ENCODE measurements at places on chromosomes 2 and 18.

GRCh38 chr2:96494188-96494587 is 11.0 kb downstream of the NEURL3 start:
- no peak for DNase-seq

DNA sequence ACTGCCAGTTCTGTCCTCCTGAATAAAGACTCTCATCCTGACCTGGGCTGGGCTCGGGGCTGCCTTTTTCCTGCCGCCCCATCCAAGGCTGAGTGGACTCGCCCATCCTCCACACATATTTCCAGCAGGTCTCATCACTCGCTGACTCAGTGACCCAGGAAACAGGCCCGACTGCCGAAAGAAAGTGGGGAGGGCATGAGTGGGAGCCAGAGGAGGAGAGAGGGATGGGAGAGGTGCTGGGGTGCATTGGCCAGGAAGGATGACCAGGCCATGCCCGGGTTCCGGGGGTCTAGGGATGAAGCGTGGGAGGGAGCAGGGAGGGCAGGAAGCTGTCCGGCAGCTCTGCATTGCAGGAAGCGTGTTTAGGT is 66.7 kb downstream of the TWIST2 start:
- DNase-seq: no peak

GRCh38 chr2:45130736-45131135 is 121.5 kb upstream of the SIX2 start:
- DNase-seq: no peak

- no peak for DNase-seq
Measured at GRCh38 chr18:32998285-32998684, 225.5 kb upstream of the KLHL14 start.
